Stimulated activated CD4-positive, alpha-beta T cell treated with anti-CD3 and anti-CD28 coated beads, Interleukin-15, amount 100 ng/mL, for 48 hours (primary cell): ENCODE measurements at places on chromosomes 6 and 20.

DNA sequence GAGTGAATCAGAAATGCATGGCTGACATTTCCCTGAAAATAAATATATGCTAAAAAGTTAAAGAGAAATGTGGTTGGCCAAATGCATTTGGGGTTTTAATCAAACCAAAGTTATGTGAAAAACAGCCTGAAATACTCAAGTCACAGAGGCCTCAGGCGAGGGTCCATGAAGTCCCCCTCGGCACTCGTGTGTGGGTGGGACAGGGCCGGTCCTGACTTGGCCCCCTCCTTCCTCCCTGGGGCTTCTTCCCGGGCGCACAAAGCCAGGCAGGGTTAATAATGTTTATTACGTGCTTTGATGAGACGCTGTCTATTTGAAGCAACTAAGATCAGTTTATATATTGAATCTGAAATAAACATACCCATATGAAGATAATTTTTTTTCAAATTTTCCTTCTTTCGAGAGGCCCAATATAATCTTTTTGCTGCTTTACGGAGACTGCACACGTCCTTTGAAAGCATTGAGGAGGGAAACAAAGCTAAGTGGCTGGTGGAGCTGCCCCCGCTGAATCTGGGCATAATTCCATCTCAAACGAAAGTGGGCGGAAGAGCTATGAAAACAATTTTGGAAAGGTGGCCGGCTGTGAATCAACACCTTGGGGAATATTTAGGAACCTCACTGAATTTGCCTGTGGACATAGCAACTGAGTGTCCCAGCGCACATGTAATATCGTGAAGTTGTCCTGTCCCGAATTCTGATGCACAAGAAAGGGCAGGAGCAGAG, 55.8 kb upstream of the SMOC2 start:
- no peak for DNase-seq

DNA sequence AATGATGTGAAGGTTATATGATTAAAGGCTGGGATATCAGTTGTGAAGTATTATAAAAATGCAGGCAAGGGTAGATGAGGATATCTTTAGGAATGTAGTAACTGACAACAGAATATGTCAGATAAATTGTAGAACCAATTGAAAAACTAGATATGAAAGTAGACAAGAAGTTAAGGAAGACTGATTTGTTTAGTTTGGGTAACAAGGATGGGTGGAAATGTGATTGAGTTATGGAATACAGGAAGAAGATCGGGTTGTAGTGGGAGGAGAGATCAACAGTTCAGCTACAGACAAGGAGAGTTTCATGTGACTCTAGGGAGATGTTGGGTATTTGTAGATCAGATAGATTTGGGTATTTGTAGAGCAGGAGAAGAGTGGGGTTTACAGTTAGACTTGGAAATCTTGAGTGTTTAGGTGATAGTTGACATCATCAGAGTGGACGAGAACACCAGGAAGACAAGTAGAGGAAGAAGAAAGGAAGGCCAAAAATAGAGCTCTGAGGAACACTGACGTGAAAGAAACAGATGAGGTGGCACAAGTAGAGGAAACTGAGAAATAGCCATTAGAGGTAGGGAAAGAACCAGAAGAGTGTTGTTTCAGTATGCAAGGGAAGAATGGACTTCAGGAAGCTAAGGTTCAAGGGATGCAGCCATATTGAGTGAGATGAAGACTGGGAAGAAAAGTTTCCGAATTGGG, 12.1 kb upstream of the TSPYL1 start:
- no peak for DNase-seq

- no peak for DNase-seq
These were observed 755.7 kb downstream of the GRIK2 start for GRCh38 chr6:102149191-102149590.

GRCh38 chr6:37972994-37973757, 153.6 kb downstream of the ZFAND3 start:
- no peak for DNase-seq

GRCh38 chr6:163841326-163841725, 426.8 kb downstream of the QKI start:
- DNase-seq: no peak

GRCh38 chr6:87139236-87139635, 16.1 kb upstream of the ZNF292 start:
- no peak for DNase-seq

GRCh38 chr6:36389353-36389752, 1.9 kb upstream of the ETV7 start:
- no peak for DNase-seq
